ENCODE measurements at places on chromosomes 13 and 19.
A peak's percentile ranks its signal among the peaks of the same experiment; 100 is the strongest.

GRCh38 chr19:2416321-2417097 is 10.9 kb downstream of the TIMM13 start:
- DNase-seq, result no peak

- peak; percentile 69 for DNase-seq
Measured at GRCh38 chr19:13430790-13431582, 75.3 kb downstream of the CACNA1A start.

DNA sequence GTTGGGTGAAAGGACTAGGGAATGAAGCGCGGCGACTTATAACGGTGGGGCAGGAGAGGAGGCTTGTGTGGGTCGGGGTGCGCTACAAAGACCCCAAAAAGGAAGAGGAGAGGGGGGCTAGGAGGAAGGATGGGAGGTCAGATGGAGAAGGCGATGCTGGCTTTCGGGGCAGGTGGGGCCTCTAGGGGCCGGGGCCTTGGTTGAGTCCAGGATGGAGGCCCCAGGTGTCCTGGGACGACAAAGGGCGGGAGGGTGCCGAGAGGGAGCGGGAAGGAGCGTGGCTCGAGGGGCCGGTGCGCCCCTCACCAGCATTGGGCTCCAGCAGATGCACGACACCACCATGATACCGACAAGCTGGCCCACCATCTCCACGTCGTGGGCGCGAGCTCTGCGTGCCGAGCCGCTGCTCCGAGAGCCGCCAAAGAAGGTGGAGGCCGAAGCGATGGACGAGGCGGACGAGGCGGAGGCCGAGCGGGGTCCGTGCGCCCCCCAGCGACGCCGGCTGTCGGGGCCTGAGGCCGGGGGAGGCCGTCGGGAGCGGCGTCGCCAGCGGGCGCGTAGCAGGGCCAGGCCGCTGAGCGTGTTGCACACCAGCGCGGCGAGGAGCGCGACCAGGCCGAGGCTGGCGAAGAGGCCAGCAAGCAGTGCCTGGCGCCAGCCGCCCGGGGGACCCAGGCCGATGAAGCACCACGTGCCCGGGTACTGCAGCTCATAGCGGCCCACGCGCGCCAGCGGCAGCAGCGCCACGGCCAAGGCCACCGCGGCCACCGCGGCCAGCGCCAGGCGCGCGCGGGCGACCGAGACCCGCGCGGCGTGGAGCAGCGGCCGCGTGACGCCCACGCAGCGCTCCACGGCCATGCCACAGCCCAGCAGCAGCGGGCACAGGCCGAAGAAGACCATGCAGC is 1.8 kb downstream of the PTGER1 start:
- peak; percentile 44 for DNase-seq

DNA sequence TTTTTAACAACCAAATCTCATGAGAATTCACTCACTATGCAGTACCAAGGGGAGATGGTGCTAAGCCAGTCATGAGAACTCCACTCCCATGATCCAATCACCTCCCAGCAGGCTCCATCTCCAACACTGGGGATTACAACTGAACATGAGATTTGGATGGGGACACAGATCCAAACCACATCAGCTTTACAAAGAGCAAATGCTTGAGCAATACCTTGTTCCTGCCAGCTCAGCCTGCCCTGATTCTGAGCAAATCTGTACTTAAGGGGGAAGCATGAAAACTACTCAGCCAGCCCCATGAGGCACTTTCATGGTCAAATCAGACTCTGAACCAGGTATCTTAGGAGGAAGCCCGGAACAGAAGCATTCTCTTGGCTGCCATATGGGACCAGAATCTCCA is 259.9 kb downstream of the TBC1D4 start:
- peak; percentile 42 for DNase-seq

GRCh38 chr19:1106841-1107660 is 3.3 kb downstream of the GPX4 start:
- peak; percentile 83 for DNase-seq

- no peak for DNase-seq
Measured at GRCh38 chr13:73675821-73676220, 458.4 kb downstream of the KLF12 start.

DNA sequence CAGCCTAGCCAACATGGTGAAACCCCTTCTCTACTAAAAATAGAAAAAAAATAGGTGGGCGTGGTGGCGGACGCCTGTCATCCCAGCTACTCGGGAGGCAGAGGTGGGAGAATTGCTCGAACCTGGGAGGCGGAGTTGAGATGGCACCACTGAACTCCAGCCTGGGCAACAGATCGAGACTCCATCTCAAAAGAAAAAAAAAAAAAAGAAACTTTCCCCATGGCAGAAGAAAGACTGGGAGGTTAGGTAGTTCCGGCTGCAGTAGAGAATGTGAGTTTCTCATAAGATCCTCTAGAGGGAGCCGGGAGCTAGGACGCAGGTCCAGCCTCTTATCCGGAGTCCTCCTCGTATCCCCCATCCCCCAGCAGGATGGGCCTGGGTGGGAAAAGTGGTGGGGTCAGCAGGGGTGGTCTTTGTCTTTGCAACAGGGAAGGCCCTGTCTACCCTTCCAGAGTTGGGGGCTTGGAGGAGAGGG is 13.2 kb upstream of the CREB3L3 start:
- peak; percentile 90 for DNase-seq

DNA sequence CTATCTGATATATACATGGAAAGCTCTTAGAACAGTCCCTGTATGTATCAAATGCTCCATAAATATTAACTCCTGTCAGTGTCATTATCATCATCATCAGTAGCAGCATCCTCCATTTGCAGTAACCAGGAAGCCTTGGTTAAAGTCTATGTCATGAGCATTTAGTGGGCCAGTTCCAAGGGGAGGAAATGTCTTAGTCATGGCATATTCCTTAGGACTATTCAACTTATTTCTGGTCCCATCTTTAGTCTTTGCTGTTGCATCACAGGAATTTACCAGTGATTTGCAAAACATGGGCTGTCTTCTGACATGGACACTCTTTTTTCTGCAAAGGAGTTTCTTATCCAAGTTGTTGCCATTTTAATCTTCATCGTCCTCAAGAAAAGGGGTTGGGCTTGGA is 98.4 kb downstream of the WDFY2 start:
- DNase-seq, result no peak

GRCh38 chr19:12159773-12160414 is 3.0 kb upstream of the ZNF136 start:
- DNase-seq, result no peak

DNA sequence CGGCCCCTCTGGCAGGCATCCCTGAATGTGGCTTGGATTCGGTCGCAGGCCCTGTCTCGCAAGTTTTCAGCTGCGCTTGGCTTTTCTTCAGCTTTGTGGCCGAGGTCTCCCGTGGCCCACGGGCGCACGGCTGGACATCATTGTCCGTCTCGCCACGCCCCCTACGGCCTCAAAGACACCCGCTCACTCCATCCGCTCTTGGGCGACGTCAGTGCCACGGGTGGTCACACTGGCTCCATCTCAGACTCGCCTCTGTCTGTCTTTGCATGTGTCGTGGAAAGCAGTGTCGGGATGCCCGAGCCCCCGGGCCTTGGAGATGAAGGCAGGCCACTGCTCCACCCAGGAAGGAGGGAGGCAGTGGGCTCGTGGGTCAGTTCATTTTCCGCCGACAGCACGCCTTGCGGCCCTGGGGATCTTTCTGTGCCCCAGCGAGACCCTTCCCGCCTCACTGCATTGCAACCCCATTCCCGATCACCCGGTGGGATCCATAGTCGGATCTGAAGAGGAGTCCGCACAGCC is 51.0 kb downstream of the ZNF146 start:
- no peak for DNase-seq

DNA sequence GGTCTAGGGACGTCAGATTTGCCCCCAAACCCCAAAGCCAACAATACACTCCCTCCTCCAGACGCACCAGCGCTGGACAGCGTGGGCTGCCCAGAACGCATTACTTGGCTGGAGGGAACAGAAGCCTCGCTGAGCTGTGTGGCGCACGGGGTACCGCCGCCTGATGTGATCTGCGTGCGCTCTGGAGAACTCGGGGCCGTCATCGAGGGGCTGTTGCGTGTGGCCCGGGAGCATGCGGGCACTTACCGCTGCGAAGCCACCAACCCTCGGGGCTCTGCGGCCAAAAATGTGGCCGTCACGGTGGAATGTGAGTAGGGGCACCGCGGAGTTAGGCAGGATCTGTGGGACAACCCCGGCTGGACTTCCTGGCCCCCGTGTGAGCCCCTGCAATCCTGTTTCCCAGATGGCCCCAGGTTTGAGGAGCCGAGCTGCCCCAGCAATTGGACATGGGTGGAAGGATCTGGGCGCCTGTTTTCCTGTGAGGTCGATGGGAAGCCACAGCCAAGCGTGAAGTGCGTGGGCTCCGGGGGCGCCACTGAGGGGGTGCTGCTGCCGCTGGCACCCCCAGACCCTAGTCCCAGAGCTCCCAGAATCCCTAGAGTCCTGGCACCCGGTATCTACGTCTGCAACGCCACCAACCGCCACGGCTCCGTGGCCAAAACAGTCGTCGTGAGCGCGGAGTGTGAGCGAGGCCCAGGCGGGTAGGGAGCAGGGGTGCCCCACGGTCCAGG is 4.0 kb downstream of the ICAM5 start:
- no peak for DNase-seq

GRCh38 chr13:38008636-38009035 is 139.1 kb upstream of the TRPC4 start:
- DNase-seq, result peak; percentile 39

DNA sequence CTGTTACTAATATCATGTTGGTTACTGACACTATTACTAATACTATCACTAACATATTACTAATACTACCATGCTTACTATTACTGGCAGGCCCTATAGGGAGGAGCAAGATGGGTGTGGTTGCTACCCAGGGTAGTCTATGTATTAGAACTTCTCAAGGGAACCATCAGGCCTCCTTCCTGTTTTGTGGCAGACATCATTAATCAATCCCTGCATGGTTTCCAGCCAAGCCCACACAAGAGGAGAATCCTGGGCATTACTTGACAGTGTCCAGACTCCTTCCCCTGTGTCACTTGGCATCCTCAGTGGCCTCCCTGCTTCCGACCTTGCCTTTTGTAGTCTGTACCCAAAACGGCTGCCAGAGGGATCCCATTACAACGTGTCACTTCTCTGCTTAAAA is 8.9 kb downstream of the HAS1 start:
- DNase-seq, result peak; percentile 10

GRCh38 chr19:14577885-14578427 is 4.9 kb upstream of the CLEC17A start:
- DNase-seq, result no peak

DNA sequence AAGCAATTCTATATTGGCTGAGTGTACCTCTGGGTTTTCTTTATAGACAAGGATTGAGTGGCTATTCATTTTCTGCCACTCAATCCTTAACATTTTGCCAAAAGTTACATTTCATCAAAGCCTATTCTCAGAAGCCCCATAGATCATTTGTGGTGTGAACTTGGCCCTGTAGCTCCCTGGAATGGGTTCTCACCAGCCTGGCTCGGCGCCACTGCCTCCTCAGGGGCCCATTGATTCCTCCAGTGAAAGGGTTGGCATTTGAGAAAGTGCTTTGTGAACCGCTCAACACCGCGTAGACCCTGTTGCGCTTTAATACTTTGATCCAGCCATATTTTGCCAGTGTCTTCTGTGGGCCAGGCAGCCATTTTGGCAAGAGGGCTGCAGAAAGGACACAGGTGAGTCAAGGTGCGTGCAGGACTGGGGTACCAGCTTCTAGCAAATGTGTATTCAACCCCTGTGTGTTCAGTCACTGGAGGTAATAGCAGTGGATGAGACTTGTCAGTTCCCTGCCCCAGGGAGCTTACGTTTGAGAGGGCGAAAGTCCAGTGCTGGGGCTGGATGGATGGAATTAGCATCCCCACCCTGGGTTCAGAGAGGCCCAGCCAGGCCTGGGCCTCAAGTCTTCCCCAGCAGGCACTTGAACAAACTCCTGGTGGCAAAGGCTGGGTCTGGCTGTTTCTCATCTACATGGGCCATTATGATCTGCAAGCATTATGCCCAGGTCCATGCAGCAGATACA is 3.8 kb downstream of the RAB8A start:
- DNase-seq, result no peak

DNA sequence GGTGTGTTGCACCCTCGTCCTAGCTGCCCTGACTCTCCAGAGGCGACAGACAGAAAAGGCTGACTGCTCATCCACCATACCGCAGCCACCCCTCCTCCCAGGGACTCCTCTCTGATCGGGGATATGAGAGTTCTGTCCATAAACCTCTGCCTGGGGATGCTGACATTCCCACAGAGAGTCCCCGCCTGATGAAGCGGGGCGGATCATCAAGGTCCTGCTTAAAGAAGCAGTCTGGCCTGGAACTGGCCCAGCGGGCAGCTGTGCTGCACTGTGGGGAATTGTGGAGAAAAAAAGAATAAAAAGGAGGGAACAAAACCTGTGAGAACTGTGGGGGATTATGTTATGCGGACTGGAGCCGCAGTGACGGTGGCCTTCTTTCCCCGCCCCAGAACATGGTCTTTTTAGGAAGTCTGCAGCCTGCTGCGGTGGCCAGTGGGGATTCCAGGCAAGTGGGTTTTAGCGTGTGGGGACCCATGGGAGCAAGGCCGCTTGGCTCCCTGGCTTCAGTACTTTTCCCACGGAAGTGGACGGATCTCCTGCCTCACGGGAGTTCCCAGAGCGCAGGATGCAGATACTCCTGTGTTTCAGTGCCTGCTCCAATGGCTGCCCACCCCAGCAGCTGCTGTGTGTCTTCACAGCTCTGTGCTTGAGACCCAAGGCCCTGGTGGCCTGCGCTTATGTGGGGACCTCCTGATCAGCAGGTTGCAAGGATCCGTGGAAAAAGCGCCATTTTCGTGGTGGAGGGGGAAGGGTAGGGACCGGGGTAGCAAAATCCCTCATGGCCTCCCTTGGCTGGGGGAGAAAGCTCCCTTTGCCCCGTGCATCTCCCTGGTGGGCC is 1456.2 kb upstream of the SLC10A2 start:
- no peak for DNase-seq

- no peak for DNase-seq
Measured at GRCh38 chr19:14197882-14198281, 8.1 kb downstream of the ADGRL1 start.

- no peak for DNase-seq
Measured at GRCh38 chr19:18733196-18733647, 49.7 kb downstream of the CRTC1 start.

DNA sequence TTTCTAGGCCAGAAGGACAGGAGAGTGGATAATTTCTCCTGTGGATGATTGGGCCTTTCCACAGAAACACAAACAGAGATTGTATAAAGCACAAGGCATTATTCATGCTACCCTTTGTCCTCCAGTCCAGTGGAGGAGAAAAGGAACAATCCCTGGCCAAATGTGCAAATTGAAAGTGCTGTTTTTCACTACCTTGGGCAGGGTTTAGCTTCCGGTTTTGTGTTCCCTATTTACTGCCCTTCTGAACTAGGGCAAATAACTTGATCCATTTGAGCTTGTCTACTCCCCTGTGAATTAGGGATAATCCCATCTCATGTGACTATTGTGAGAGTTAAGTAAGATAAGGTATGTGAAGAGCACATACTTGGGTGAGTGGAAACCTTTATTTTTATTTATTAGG is 13.3 kb downstream of the PDX1 start:
- DNase-seq, result no peak

GRCh38 chr19:23093832-23094231 is 23.0 kb upstream of the ZNF730 start:
- DNase-seq, result no peak

Measured in hematopoietic multipotent progenitor cell treated with erythropoietin and hydrocortisone succinate and interleukin-3 and kit ligand, for 6 days (in vitro differentiated cells).